Suppressor macrophage (primary cell): ENCODE measurements at places on chromosomes 4 and X.

DNA sequence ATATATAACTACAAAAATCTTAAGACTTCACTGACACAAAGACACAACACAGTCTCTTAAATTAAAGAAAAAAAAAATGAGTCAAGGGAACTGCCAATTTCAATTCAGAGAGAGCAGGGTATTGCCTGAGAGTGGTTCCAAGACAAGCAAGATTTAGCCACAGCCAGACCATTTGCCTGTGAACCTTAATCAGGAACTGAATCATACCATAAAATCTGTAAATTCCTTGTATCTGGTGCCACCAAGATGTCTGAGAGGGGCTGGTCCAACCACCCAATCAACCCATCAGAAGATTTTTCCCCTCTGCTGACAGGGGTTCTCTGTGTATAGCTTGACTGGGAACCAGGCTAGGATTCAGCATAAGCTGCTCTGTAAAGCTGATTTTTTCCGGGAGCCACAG, 159.2 kb downstream of the CPEB2 start:
- DNase-seq = no peak

GRCh38 chrX:14173873-14174272, 144.2 kb upstream of the GEMIN8 start:
- no peak for DNase-seq

DNA sequence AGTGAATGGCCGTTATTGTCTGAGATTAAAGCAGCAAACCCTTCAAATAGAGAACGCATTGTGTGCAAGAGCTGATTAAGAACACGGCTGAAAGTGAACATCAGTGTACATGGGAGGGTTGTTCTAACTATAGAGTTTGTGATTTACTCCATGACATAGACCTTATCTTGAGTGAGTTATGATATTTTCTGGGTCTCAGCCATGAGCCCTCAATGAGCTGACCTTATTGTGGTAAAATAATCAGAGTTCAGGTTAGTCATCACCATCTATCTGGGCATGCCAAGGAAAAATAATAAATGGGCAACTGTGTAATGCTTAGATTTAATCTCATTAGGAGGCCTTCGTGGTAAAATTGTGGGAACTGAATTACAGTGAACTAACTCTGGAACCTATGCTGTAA, 33.2 kb upstream of the CLDN24 start:
- DNase-seq = no peak

- no peak for DNase-seq
Observed at GRCh38 chr4:86608757-86609375, 14.8 kb downstream of the PTPN13 start.

DNA sequence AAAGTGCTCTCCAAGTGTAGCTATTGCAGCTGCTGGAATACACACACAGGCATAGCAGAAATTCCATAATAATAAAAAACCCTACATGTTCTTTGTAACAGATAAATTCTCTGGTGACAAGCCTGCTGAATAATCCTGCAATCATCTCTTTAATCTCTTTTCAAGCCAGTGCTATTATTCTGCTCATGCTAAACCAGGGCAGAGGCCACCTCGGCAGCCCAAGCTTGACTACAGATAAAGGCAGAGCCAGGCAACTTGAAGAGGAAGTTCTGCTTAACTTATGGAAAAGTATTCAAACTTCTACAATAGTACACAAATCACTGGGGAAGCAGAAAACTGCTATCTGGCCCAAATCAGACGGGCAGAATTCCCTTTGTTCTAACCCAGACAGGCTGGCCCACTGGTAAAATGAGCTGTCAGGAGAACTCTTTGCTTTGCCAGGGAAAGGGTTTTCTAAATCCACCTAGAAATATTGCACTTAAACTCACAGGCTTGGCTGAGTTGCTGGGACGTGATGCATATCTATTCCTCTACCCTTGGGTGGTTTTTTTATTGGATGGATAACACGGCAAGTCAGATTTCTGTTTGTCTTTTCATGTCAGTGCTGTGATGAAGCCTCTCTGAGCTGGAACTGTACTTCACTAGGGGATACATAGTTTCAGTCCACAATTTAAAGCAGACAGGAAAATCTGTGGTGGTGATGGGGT, 70.5 kb downstream of the GATB start:
- DNase-seq = no peak

- DNase-seq = no peak
Observed at GRCh38 chr4:114890773-114891172, 222.6 kb downstream of the NDST4 start.
